Non-pigmented ciliary epithelial cell (primary cell): ENCODE measurements at places on chromosomes 6 and 20.

- no peak for DNase-seq
These were observed 94.9 kb downstream of the CEBPB start for GRCh38 chr20:50285376-50286173.

- DNase-seq, result peak; percentile 63
These were observed 32.7 kb downstream of the PLN start for GRCh38 chr6:118580585-118581419.

DNA sequence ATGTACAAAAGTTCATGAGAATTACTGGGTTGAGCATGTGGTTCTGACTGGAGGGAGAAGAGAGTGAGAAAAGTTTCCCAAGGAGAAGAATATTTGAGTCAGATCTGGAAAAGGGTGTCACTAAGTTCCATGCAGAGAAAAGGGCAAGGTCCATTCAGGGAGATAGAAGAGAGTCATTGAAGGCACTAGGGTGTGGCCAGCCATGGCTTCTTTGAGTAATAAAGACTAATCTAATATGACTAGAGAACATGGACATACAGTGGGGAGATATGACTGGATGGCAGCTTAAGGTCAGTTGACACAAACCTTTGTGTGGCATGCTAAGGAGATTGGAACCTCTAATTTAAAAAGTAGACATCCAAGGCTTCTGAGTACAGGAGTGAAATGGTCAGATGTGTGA, 10.7 kb upstream of the SLC17A4 start:
- DNase-seq, result no peak

DNA sequence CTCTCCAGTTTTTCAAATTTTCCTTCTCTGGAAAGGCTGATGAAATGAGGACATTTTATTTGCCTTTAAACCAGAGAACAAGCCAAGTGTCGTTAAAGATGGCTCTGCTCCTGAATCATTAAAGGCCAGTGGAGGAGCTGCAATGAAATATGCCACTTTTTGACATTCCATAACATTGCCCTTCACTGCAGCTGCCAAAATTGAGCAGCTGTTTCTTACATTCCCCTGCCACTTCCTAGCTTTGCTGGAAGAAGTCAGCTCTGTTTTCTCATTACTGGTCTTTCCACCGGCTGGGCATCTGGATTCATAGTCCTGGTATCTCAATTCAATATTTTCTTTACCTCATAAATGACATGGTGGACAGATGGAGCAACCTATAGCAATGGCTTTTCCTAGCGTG, 45.5 kb upstream of the NRN1 start:
- DNase-seq, result no peak

- no peak for DNase-seq
These were observed 523.0 kb upstream of the FLRT3 start for GRCh38 chr20:14860410-14860814.

DNA sequence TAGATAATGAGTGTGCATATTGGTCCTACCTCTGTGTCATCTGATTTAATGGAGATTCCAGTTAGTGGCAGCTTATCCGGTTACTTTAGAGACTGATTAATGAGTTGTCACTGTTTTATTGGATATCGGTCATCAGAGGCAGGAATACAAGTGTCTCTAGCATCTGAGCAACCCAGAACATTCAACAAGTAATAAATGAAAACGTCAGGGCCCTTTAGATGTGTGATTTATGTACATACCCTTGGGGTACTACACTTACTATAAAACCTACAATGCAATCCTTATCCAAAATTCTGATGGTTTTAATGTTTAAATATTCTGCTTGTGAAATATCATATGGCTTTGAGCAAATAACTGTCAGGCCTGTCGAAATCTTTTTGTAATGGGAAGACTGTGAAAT, 1117.9 kb upstream of the FLRT3 start:
- no peak for DNase-seq

DNA sequence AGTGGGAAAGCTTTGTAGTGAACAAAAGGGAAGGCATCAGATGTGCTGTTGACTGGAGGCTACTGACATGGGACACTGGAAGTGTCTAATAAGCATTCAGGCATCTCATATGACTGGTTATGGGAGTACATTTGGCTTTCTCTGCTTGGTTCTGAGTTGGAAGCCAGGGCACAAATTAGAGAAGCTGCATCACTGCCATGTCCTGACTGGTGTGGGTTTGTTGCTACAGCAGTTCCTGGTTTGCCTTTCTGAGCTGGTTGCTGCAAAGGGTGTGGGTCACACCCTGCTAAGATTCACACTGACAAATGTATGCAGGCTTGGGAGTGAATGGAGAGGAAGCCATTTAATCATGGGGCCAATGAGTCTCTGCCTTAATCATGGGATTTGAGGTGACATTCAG, 36.2 kb upstream of the NANP start:
- DNase-seq, result no peak

- no peak for DNase-seq
These were observed 10.1 kb downstream of the JARID2 start for GRCh38 chr6:15255909-15256395.

- no peak for DNase-seq
These were observed 21.2 kb upstream of the HLA-B start for GRCh38 chr6:31378062-31378720.

DNA sequence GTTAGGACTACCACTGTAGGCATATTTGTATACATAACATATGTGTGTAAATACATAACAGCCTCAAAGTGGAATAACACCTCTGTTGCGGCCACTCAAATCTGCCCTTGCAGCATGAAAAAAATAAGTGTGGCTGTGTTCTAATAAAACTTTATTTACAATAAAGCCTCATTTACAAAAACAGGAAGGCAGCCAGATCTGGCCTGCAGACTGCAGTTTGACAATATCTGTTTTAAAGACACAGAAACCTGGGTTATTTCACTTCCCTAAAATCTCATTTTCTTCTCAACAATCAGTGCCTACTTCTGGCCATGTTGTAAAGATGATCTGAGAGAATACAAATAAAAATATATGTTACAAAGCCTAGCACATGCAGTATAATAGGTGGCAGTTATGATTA, 53.9 kb upstream of the SCML4 start:
- no peak for DNase-seq

DNA sequence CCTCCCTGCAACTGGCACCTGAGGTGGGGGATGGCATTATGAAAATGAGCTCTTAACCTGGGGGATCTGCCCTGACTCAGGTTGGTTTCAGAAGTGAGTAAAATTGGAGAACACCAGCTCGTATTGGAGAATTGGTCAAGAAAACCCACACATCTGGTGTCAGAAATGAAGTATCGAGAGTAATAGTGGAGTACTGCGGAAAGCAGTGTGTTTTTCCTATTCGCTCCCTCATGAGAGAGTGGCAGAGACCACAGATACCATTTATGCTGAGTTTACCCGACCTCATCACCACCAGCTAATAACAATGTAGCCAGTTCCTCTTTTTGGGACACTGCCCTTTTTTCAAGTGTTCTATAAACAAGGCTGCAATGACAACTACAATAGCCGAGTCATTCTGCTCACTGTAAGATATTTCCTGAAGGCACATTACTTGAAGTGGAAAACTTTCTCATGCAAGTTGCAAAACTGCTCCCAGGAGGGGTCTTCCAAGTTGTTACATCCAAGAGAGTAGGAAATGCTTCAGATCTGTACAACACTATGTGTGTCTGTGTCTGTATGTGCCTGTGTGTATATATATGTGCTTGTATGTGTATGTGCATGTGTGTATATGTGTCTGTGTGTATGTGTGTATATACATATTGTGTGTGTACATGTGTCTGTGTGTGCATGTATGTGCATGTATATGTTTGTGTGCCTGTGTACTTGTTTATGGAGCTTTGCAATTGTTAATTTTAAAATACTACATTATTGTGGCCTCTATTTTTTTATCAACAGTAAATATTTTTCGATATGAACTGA, 106.0 kb upstream of the CST7 start:
- DNase-seq, result no peak

DNA sequence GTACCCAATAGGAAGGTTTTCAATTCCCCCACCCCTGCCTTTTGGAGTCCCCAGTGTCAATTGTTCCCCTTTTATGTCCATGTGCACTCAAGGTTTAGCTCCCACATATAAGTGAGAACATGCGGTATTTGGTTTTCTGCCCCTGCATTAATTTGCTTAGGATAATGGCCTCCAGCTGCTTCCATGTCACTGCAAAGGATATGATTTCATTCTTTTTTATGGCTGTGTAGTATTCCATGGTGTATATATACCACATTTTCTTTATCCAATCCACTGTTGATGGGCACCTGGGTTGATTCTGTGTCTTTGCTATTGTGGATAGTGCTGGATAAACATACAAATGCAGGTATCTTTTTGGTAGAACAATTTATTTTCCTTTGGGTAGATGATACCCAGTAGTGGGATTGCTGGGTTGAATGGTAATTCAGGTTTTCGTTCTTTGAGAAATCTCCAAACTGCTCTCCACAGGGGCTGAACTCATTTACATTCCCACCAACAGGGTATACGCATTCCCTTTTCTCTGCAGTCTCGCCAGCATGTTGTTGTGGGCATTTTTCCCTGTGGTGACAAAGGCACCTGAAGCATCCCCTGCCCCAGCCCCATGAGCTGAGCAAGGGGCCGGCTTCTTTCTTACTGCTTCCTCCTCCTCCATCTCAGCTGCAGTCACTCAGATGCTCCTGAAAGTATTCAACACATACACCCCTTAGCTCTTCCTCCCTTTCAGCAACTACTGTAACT, 66.7 kb downstream of the ELOVL2 start:
- DNase-seq, result no peak

DNA sequence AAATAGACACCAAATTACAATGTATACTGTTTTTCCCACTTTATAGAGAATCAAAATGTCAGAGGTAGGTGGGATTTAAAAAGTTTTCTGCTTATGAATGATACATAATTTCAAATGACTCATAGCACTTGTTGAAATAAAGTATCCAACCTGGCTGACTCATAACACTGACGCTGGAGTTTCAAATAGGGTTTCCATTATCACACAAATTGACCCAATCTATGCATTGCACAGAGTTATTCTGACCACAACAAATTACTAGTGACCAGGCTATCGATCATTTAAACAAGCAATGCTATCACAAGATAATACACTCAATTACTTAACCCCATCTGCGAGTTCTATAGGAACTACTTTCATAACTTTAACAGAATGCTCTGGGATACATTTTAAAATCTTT, 31.9 kb upstream of the PRELID3B start:
- DNase-seq, result no peak

DNA sequence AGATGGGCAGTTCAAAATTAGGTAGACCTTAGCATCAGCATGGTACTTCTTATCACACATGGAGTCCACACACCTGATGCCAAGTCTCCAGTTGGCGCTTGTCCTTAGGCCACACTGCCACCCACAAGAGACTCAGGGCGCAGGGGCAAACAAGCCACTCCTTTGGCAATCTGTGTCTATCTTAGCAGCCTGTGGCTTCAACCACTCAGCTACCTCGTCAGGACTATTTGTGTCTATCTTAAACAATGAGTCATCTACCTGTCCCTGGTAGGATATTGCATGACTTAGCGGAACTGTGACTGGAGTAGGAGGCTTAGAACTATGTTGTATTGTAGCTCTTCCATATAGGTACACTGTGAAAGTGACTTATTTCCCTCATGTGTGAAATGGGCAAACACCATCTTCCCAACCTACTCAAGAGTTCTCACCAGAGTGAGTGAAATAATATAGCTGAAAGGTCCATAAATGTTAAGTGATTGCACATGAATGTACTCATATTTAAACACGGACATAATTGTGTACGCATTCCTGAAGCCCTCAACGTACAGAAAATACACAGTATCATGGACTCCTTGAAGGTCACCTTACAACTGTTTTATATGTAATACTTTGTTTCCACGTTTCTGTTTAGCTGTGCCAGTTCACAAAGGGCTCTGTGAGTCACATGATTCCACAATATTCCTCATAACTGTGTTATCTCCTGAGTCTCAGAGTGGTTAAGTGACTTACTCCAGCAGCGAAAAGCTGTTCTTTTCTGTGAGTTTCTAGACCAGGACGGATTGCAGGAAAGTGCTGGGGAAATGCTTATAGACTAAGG, 1.6 kb downstream of the TRIM27 start:
- DNase-seq, result no peak

DNA sequence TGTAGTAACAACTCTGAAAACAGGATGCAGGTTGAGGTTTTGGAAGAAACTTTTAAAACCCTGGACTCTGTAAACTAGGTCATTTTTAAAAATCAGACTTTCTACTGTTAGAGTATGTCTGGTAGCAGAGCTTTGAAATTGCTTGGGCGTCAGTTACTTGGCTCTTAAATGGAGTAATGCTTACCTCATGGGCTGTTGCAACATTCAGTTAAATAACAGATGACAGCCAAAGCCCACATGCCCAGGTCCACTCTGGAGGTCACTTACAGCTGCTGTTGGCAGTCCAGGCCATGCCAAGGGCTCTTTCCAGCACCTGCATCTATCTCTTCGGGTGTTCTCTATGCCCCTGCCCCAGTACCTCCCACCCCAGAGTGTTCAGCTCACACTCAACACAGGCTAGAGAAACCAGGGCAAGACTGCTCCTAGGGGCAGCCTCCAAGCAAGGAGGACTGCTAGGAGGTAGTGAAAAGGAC, 96.4 kb downstream of the BANF2 start:
- DNase-seq, result no peak

DNA sequence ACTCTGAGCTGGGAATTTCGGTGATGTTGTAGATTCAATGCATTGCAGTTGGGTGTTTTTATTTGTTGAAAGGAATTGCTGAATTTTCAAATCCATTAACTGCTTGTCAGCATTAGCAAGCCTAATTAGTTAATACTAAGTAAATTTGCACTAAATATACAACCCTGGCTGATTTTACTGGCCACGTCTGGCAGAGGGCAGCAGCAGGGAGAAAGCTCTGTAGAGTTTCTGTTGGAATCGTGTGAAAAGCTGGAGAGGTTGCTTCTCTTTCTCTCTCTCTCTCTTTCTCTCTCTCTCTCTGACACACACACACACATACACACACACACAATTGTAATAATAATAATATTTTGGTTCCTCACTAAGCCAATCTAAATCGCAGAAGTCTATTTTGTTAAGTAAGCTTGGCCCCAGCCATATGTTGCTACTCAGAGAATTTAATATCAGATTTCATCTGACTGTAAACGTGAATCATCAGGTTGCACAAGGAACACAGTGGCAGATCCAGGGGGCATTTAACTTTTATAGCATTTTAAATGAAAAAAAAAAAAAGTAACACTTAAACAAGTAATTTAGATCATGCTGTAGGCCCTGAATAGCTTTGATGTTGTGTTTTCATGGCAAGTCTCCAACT, 289.5 kb downstream of the ESR1 start:
- DNase-seq, result peak; percentile 71

DNA sequence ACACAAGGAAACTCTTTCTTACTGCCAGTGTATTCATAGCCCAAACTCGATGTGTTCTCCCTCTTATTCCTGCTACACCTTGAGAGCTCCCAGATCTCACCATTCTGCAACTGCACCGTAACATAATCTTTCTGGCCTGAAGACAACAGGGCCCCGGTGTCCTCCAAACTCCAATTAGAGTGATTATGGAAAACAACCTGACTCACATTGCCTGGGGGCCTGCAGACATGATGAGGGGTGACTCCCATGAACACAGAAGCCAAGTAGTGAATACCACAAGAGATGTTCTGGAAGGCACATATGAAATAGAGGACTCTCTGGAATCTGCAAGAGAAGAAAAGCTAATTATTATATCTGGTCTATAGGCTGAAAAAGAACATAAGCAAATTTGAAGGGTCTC, 19.7 kb downstream of the SLC22A16 start:
- DNase-seq, result no peak
